ENCODE measurements at places on chromosomes 16 and 17.

- DNase-seq: peak; percentile 87
Measured at GRCh38 chr16:84738255-84739038, 38.6 kb downstream of the USP10 start.

DNA sequence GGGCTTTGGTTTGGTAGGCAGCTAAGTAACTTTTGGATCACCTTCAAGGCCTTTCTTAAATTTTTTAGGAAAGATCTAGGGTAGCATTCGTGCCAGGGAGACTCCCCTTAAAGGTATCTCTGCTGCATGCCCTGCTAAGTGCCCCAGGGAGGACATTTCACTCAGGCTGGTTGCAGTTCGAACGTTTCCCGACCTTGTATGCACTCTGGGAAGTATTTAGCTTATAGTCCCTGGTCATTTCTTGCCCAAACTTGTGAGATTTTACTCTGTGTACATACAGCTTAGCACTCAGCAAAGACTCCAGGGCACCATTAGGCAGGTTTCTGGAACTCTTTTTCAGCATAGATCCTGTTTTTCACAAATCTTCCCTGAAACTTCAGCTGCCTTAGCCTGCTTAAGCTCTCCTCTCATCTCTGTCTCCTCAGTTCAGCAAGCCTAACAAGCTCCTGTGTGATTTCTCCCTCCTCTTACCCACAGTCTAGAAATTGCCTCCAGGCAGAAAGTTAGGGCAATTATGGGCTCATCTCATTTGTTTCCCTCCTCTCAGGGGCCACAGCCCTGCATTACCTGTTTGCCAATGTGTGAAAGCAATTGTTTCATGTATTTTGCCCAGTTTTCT, 84.6 kb downstream of the MRTFB start:
- no peak for DNase-seq

DNA sequence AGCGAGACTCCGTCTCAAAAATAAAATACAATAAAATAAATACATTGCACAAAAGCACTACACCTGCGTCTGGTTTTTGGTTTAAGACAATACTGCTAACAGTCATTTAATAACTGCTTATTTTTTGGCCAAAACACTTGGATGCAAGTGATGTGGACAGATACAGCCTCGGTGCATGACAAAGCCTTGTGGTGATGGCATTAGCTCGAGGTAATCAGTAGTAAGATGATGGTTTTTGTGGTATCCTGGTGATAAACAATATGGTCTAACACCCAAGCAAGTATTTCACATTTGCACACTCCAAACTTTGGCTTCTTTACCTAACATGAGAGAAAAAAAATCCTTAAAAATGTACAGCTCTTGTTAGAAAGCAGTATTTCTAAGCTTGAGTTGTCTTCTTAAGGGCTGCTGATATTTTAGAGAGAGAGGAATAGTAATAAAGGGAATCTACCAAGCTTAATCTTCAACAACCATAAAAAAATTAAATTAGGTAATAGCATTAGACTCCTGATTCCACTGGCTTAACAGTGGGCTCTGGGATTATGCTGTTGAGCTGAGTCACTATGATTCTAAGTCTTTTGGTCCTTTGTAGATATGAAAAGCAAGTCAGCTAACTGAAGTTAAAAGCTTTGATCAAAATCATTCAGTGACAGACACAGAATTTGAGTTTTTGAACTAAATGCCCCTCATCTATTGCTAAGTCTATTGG, 111.1 kb downstream of the VPS53 start:
- no peak for DNase-seq

DNA sequence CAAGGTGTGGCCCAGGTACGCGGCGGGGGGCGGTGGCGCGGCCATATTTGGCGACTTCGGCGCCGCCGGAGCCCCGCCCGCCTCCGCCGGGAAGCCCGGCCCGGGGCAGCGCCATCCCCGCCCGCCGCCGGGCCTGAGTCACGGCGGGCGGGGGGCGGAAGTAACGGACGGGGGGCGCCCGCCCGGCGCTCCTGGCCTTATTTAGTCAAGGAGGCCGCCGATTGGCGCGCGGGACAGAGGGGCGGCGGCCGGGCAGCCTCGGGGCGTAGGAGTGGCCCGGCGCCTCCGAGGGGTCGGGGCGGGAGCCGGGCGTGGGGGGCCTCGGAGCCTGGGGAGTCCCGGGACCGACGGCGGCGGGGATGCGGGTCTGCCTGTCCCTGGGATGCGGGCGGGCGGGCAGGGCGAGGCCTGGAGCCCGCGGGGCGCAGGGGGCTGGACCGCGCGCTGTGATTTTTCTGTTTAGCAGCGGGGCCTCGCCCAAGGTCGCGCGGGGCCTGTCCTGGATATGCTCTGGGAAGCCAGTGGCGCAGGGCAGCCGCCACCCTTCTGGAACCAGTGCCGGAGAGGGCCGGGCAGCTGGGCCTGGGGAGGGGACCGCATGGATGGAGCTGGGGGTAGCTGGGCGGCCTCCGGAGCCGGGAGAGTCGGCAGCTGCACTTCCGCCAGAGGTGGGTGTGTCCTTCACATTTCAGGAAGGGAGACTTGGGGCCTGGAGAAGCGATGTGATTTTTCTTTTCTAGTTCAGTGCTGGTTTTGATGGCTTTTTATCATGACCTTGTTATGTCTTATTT, 2.3 kb upstream of the ACTG1 start:
- DNase-seq: peak; percentile 58

DNA sequence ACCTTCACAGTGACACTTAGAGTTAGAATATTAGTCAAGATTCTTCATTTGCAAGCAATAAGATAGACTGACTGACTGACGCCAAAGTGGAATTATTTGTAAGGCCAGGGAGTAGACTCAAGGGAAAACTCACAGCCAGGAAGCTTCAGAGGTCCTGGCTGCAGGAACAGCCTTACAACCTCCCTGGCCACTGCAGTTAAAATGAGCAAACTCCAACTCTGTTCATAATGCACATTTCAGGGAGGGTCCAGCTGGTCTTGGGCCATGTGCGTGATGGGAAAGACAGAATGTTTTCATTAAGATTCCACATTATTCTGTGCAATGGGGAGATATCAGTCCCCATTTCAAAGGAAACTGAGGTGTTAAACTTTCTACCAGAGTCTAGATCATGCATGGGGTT, 9.9 kb downstream of the CAPNS2 start:
- no peak for DNase-seq

DNA sequence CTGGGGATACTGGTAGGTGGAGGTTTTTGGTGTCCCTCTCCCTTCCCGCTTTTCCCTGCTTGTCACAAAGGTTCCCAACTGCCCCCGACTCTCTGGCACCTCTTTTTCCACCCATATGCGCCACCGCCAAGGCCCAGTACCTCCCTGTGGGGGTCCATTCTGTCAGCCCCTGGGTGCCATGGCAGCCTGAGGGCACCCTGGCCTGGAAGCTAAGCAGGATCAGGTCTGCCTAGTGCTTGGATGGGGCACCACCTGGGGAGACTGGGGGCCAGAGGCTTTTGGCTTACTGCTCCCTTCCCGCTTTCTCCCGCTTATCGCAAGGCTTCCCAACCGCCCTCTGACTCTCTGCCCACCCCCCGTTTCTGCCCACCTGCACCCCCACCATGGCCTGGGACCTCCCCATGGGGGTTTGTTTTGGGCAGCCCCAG, 2286.4 kb downstream of the TP53TG3F start:
- no peak for DNase-seq

GRCh38 chr17:55158439-55158838, 106.3 kb upstream of the HLF start:
- no peak for DNase-seq

DNA sequence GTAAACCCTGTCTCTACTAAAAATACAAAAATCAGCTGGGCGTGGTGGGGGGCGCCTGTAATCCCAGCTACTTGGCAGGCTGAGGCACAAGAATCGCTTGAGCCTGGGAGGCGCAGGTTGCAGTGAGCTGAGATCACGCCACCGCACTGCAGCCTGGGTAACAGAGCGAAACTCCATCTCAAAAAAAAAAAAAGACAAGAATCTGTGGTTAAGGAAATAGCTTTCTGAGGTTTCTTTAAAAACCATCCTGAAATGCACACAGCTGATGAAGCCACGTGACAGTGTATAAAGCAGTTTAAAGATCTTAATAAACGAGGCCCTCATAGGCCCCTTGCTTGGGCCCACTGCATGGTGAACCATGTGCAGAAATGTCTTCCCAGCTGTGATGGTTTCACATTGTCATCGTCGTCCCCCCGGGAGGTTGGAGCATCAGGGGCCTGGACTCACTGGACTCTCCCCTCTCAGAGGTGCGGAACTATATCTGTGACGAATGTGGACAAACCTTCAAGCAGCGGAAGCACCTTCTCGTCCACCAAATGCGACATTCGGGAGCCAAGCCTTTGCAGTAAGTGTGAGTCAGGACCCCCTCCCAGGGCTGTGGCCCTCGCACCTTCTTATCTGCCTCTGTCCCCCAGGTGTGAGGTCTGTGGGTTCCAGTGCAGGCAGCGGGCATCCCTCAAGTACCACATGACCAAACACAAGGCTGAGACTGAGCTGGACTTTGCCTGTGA, 16.2 kb downstream of the ZNF276 start:
- no peak for DNase-seq

DNA sequence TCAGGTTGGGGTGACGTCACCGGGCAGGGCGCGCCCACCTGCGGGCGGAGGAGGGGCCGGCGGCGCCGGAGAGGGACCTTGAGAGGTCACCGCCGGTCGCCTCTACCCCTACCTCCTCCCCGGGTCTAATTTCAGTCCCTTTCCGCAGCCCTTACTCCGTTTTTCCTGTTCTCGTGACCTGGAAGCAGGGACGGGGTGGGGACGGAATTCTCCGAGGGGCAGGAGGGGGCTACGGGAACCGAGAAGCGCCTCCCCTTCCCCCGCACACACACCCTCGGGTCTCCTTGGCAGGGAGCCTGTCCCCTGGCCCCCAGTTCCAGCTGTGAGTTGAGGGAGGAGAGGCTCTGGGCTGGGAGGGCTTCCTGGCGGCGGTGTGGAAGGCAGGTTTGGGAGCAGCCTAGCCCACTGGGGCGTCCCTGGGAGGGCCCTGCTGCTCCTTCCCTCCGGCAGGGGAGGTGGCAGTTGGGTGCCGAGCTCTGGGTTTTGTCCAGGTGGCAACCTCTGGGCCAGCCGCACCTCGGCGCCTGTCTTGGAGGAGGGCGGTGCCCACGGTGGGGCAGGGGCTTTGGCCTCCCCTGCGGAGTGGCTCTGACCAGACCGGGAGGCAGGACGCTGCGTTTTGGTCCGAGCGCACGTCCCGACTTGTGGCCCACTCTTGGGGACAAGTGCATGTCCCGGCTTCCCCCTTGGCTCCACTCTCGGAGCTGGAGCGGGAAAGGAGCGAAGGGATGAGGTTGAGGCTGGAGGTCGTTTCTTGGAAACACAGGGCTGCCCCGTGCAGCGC, 773 bp downstream of the SYNGR3 start:
- peak; percentile 47 for DNase-seq

- no peak for DNase-seq
Measured at GRCh38 chr17:49414271-49414621, 436 bp downstream of the PHB1 start.

DNA sequence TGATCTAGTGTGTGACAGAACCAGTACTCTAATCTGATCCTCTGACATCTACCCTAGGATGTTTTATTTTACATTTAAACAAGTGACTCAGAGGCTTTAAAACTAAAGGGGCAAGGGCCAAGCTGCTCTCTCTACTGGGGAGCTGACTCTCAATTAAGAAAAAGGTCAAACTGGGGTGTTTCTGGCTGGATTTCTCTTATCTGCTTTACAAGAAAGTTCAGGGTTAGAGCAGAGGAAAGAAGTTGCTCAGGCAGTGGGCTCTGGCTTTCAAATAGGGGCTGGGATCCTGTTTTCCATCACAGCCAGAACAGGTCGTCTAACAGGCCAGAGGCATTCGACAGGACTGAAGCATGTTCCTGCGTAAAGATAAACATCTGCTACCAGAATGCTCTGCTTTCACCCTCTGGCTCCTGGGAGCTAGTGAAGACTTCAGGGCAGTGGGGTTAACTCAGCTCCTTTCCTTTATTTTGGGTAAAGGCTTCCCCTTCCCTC, 8.5 kb downstream of the MMP28 start:
- DNase-seq: no peak

- DNase-seq: no peak
Measured at GRCh38 chr17:27985306-27985705, 57.2 kb upstream of the NLK start.

DNA sequence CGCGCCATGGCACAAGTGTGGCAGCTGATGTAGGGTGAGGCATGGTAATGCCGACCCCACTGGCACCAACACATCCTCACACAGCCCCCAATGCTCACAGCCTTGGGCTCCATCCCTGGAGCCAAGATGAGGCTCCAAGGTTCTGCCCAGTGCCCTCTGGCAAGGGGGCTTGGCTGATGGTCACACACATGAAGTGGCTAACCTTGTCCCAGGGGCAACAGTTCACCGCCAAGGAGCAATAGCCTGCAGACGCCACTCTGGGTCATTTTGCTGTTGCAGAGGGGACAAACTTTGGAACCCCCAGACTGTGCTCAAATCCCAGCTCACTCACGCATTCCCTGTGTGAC, 26.8 kb downstream of the TNFRSF13B start:
- no peak for DNase-seq

GRCh38 chr17:50864747-50865059, 1.5 kb downstream of the TOB1 start:
- DNase-seq: no peak

GRCh38 chr16:86298758-86299134, 211.6 kb upstream of the FOXF1 start:
- DNase-seq: no peak

DNA sequence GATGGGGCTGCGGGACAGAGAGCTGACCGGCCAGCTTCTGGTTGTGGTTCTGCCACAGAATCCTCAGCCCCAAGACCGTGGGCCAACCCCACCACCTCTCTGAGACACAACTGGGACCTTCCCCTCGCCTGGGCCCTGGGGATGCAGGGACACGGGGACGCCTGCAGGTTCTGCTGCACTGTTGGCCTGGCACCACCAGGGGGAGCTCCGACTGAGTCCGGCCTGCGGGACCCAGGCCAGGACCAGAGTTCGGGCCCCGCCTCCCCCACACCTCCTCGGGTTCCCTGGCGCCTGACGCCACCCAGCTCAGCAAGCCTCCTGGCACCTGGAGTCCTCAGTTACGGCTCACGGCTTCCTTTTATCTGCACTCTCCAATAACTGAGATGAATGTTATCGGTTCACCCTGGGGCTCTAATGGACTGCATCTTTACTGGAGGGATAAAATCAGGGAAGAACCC, 27.3 kb downstream of the TBC1D16 start:
- DNase-seq: peak; percentile 73

Data from CD8-positive, alpha-beta T cell (primary cell).